Naive thymus-derived CD4-positive, alpha-beta T cell (primary cell): ENCODE measurements at places on chromosomes 5 and 9. TPM values are rescaled to one million over a fixed set of nuclear protein-coding genes. Genes with fewer than 3 reads are reported as not detected.

CERCAM gene
- total RNA-seq = 0.86 TPM

C5orf63 gene
- total RNA-seq = 11.9 TPM

SNCAIP gene
- not detected for total RNA-seq

- no peaks in the 10 kb centered on the region for H3K36me3 ChIP-seq
- DNase-seq = no peak
- no peaks in the 10 kb centered on the region for H3K4me1 ChIP-seq
- no peak overlapping the region for H3K27ac ChIP-seq
- H3K4me3 ChIP-seq = no peak overlapping the region
These were observed 21.2 kb upstream of the PCSK5 start for GRCh38 chr9:75869236-75869635.

- no peaks in the 10 kb centered on the region for H3K27me3 ChIP-seq
- no peak for DNase-seq
- H3K4me1 ChIP-seq = peaks cover 10% of the 10 kb centered on the region
- H3K27ac ChIP-seq = no peak overlapping the region
- peaks cover 3% of the 10 kb centered on the region for H3K36me3 ChIP-seq
These were observed 167.8 kb downstream of the DOCK2 start for GRCh38 chr5:169804861-169805260.
